ENCODE measurements at places on chromosomes 5 and 9. TPM values are rescaled to one million over a fixed set of nuclear protein-coding genes. Genes with fewer than 3 reads are reported as not detected.

The SCAMP1 gene
- 18.4 TPM for total RNA-seq

The PTPA gene
- total RNA-seq, result 23.3 TPM

The UBE2B gene
- total RNA-seq, result 225 TPM

The ITK gene
- total RNA-seq, result 292 TPM

The ORM2 gene
- total RNA-seq, result not detected

The LHX6 gene
- total RNA-seq, result not detected

The UBE2QL1 gene
- total RNA-seq, result 0.33 TPM

The FST gene
- total RNA-seq, result 0.67 TPM

The IL33 gene
- total RNA-seq, result not detected

The PRSS3 gene
- not detected for total RNA-seq

The IFNE gene
- total RNA-seq, result not detected

The NCS1 gene
- total RNA-seq, result 0.17 TPM

The PCDHGA6 gene
- total RNA-seq, result not detected

The SPOCK1 gene
- not detected for total RNA-seq

The SLC36A2 gene
- not detected for total RNA-seq

The GABRA1 gene
- not detected for total RNA-seq

The ACTL7B gene
- total RNA-seq, result 0.25 TPM

The BICD2 gene
- 14.9 TPM for total RNA-seq

The PSAT1 gene
- total RNA-seq, result 0.61 TPM

The C7 gene
- not detected for total RNA-seq

The PDLIM4 gene
- not detected for total RNA-seq

The SLIT3 gene
- total RNA-seq, result not detected

The PCDHGB3 gene
- total RNA-seq, result 0.11 TPM

The MUSK gene
- not detected for total RNA-seq

The MEGF10 gene
- not detected for total RNA-seq

The OR1J2 gene
- total RNA-seq, result not detected

The DMRT2 gene
- not detected for total RNA-seq

The PCDHB11 gene
- not detected for total RNA-seq

The HMGCS1 gene
- total RNA-seq, result 43.3 TPM

The PPP3R2 gene
- not detected for total RNA-seq

The NPM1 gene
- total RNA-seq, result 1,243 TPM

The LCN10 gene
- total RNA-seq, result not detected

The RUSC2 gene
- total RNA-seq, result 1.6 TPM

The FSTL4 gene
- total RNA-seq, result not detected

The ZNF169 gene
- 5.1 TPM for total RNA-seq

The PCDHGB4 gene
- total RNA-seq, result not detected

The PDE6A gene
- not detected for total RNA-seq

The SHISAL2B gene
- not detected for total RNA-seq

The NMUR2 gene
- total RNA-seq, result not detected

The SLCO6A1 gene
- total RNA-seq, result not detected

The GALNT10 gene
- total RNA-seq, result 23.0 TPM

The NREP gene
- 2.3 TPM for total RNA-seq

The HRH2 gene
- total RNA-seq, result 2.9 TPM

The AUH gene
- 17.4 TPM for total RNA-seq

The PRRT1B gene
- total RNA-seq, result not detected

The FOXD4 gene
- total RNA-seq, result not detected

The SPATA24 gene
- 3.9 TPM for total RNA-seq

The NPR3 gene
- total RNA-seq, result not detected

The SEC24A gene
- 12.3 TPM for total RNA-seq

The DBH gene
- 1.7 TPM for total RNA-seq

The CNTNAP3B gene
- total RNA-seq, result not detected

The SLC22A4 gene
- 0.22 TPM for total RNA-seq

The PCDHB2 gene
- total RNA-seq, result not detected

The TEX48 gene
- not detected for total RNA-seq

The PCSK1 gene
- total RNA-seq, result not detected

The CMYA5 gene
- 0.22 TPM for total RNA-seq

The FBP2 gene
- not detected for total RNA-seq

The SLC25A51 gene
- total RNA-seq, result 13.3 TPM

The NUTM2F gene
- total RNA-seq, result not detected

Data from CD4-positive, alpha-beta T cell (primary cell).